ENCODE measurements at places on chromosomes 3 and 15. TPM values are rescaled to one million over a fixed set of nuclear protein-coding genes. Genes with fewer than 3 reads are reported as not detected.

RASL12 gene
- total RNA-seq, result 171 TPM

GP9 gene
- total RNA-seq, result not detected

GRCh38 chr3:182464513-182465145, 328.7 kb upstream of the ATP11B start:
- DNase-seq, result no peak

GRCh38 chr3:29597376-29598008, 316.6 kb downstream of the RBMS3 start:
- DNase-seq, result no peak

PPIB gene
- total RNA-seq, result 395 TPM

SPINT1 gene
- total RNA-seq, result 3.9 TPM

GRK7 gene
- 0.23 TPM for total RNA-seq

ROPN1 gene
- total RNA-seq, result not detected

CMTM8 gene
- total RNA-seq, result 2.9 TPM

DNA sequence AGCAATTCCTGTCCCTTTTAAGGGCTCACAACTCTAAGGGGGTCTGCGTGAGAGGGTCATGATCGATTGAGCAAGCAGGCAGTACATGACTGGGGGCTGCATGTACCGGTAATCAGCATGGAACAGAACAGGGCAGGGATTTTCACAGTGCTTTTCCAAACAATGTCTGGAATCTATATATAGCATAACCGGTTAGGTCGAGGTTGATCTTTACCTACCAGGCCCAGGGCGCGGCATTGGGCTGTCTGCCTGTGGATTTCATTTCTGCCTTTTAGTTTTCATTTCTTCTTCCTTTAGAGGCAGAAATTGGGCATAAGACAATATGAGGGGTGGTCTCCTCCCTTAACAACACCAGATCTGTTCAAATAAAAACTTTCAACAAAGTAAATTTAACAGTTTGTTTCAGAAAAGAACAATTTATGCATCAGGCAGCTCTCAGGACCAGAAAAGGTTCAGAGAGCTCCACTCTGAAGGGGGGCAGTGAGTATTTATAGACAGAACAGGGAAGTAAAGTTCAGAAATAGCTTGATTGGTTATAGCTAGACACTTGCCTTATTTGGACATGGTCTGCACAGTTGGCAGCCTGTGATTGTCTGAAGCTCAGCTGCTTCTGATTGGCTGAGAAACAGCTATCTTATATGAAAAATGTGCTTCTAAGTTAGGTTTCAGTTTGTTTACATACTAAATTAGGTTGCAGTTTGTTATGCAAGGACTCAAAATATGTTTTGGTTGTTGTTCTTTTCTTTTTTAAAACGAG, 17.2 kb upstream of the B4GALT4 start:
- peak; percentile 45 for DNase-seq

- no peak for DNase-seq
Observed at GRCh38 chr3:169970847-169971246, 4.2 kb downstream of the SEC62 start.

DNA sequence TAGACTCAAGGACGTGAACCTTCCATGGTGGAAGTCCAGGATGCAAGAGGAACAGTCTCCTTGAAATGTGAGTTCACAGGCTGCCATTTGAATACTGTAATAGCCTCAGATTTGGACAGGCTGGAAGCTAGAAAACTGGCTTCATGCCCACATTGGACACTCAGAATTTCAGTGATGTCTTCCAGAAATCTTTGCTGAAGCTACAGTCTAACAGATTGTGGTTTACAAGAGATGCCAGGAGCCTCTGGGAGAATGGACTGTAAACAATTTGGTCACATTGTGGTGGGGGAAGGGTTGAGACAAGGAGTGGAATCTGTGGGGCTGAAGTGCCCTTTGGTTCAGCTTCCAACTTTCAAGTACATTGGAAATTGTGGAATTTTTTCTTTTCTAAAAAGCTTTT, 252.0 kb upstream of the PROK2 start:
- no peak for DNase-seq

DPP8 gene
- 36.8 TPM for total RNA-seq

GRCh38 chr15:98597666-98598065, 50.7 kb upstream of the IGF1R start:
- DNase-seq, result no peak

TADA3 gene
- 44.9 TPM for total RNA-seq

DNA sequence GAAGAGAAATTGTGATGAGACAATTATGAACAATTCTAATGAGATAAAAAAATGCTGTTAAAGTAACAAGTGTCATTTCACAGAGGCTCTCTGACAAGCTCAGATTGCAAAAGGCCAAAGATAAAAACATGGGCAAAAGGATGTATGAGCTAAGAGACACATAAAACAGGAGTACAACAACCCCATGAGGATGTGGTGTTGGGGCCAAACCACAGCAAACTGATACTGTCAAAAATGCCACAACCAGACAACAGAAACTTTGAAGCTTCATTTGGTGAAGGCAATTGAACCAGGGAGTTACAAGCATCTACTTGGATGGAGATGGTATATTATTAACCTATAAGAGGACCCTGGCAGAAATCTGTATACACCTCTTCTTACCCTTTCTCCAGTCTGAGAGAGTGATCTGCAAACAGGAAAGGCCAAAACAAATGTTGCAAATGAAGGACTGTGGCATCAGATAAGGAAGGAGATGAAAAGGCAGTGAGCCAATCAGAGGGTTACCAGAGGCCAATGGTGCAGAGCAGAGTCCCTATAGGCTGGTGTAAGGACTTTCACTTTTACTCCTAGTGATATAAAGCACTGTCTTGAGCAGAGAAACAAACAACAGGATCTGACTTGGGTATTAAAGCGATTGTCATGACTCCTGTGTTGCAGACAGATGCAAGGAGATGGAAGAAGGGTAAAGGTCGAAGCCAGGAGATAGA, 659.0 kb downstream of the NTRK3 start:
- DNase-seq, result no peak

DNA sequence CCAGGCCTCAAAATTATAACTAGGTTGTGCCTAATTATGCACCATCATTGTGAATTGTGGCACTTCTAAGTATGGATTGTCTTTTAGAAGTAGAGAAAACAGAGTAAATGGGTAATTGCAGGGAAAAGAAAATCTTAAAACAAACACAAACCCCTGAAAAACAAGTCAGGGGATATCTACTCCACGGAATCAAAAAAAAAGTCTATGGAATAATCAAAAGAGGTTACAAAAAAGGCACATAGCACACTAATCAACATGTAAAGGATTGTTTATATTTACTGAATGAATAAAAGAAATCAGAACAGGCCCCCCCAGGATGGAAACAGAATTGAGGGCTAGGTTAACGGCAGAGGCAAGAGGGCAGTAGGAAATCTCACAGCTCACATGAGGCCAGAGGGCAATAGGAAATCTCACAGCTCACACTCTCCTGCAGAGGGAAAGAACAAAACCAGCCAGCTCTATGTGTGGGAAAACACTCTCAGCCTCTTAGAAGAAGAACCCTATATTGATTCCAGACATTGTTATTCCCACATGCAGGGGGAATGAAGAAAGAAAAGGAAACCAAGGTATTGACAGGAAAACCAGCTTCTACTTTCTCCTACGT, 72.7 kb upstream of the FNDC3B start:
- no peak for DNase-seq

- DNase-seq, result no peak
Observed at GRCh38 chr15:50740955-50741354, 24.6 kb downstream of the SPPL2A start.

THBS1 gene
- 270 TPM for total RNA-seq

DNA sequence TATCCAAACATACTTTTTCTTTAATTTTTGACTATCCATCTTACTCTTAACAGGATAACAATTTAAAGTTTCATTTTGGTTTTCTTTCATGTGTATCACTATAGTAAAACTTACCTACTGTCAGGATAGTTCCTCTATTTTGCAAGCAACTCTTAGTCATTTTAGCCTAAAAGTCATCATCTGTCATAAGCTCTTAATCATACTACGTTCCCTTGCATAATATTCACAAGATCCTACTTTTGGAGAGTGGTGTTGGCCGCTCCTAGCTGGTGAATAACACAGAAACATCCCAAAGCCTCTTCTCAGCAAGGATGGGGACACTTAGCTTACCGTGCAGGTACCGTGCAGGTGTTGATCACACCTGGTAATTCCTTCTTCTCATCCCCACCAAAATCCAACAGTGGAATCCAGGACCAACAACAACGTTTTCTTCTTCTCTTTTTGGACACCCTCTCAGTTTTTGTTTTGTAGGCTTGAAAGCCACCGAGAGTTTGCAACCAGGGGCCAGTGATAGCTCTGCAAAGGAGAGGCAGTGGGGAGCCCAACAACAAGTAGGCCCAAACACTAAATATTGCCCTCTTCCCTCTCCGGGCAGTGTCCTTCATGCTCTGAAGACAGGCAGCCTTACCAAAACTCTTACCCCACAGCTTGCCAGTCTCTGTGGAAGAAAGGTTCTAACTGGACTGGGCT, 433 bp downstream of the FILIP1L start:
- no peak for DNase-seq

DNA sequence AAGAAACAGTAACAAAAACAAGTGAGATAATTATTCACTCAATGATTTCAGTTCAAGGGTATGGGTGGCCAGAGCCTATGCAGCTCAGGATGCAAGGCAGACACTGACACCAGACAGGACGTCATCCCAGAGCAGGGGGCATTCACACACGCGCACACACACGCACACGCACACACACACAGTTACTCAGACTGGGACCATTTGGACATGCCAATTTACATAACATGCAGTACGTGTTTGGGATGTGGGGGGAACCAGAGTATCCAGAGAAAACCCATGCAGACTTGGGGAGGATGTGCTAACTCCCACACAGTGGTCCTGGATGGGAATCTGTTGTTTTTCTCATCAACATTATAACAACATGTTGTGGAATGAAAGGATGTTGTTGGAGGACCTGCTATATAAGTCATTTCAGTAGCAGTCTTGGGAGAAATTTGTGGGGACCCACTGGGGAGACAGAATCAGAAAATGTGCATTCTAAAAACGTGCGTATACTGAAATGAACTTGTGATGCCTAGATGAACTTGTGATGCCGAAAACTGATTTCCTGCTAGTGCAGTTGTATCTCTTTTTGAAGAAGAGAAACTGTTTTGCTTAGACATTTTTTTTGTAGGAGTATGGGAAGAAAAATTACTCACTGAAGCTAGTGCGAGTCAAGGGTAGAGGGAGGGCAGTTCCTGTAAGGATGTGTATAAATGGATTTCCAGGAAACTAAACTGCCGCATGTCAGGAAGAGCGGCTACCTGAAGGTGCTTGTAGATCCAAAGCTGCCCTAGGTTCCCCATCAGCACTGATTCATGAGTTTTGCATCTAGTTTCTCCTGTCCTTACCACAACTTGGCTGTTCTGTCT, 25.2 kb downstream of the CD200 start:
- DNase-seq, result peak; percentile 74

SLC24A5 gene
- total RNA-seq, result not detected

DNA sequence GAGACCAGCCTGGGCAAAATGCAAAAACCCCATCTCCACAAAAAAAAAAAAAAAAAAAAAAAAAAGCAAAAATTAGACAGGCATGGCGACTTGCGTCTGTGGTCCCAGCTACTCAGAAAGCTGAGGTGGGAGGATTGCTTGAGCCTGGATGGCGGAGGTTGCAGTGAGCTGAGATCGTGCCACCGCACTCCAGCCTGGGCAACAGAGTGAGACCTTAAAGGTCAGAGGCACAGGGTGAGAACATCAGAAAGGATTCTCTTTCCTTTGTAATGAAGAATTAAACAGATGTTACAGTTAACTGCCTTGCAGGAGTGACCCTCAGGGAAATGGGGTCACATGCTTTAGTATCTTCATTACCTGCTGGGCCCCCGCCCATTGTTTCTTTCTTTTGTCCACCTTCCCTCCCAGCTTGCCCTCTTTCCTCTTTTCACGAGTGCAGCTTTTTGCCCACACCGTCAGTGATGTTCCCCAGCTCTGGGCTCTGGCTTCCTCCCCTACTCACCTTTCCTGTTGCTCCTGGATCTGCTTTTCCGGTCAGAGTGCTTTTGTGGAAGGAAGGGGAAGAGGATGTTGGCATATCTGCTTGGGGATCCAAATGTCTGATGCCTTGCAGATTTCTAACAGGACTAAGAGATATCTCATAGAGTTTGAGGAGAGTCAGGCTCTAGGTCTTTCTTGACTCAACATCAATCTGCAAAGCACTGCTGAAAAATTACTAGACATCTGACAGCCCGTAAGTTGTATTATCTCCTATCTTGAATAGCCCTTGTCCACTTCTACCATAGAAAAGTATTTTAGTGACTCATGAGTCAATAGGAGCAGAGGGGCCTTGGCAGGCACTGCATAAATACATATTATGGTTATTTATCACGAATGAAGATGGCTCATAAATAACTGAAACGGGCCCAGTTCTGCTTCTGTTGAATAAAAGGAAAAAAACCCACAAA, 35.6 kb upstream of the NDUFB4 start:
- DNase-seq, result no peak

GRCh38 chr3:53146319-53146891, 14.6 kb upstream of the PRKCD start:
- peak; percentile 30 for DNase-seq

DNA sequence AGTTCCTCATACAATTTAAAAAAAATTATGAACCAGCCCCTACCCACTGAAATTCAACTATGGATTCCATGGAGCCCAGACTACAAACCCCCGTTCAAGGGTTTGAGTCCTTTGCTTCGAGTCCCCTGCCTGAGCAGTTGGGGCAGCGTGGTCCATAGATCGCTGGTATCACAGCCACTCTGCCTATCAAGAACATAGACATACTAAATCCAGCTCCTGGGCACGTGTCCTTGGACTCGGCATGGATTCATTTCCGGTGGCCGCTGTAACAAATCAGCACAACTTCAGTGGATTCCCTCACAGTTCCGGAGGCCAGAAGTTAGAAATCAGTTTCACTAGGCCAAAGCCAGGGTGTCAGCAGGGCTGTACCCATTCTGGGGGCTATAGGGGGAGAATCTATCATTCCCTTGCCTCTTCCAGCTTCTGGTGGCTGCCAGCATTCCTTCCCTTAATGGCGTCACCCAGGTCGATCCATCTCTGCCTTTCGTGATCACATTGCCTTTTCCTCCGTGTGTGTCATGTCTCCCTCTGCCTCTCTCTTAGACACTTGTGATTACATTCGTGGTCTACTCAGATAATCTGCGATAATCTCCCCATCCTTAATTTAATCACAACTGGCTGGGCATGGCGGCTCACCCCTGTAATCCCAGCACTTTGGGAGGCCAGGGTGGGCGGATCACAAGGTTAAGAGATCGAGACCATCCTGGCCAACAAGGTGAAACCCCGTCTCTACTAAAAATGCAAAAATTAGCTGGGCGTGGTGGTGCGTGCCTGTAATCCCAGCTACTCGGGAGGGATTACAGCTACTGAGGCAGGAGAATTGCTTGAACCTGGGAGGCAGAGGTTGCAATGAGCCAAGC, 4.6 kb upstream of the TMEM44 start:
- DNase-seq, result no peak

Data from aorta (tissue), 5 donors.